GM23248 (cell line): ENCODE measurements at places on chromosomes 16 and 17. TPM values are rescaled to one million over a fixed set of nuclear protein-coding genes. Genes with fewer than 3 reads are reported as not detected.
A peak's percentile ranks its signal among the peaks of the same experiment; 100 is the strongest.

DNA sequence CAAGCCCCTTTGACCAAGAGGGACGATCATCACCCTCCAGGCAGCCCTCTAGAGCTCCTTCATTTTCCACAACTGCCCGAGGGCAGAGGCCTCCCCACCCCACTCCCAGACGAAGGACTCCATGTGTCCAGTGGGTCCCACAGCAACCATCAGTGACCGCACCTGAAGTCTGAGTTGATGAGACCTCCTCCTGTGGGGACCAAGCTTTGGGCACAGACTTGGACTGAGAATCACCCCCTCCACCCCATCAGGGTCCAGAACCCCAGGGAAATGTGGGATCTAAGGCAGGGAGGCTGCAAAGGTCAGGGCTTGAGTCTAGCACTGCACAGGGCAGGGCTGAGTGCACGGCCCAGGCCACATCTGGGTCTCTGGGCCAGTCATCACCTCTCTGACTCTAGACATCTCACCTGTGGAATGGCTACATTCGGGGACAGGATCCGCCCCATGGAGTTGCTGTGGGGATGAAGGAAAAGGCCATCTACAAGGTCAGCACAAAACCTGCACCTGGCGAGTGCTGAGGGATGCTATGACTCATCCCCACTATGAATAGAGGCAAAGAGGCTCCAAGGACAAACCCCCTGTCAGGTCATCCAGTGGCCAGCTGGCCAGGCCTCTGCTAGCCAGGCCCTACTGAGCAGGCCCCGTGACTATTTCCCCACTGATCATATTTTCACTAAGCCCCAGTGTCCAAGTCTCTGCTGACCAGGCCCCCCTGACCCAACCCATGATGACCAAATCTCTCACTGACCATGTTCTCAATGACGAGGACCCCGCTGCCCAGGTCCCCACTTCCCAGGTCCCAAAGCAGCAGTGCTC, 38.4 kb downstream of the TNFRSF13B start:
- DNase-seq, result no peak

GRCh38 chr17:37691807-37692206, 48.6 kb upstream of the DDX52 start:
- no peak for DNase-seq

GRCh38 chr17:48583708-48584222, 5.6 kb upstream of the HOXB4 start:
- no peak for DNase-seq

DNA sequence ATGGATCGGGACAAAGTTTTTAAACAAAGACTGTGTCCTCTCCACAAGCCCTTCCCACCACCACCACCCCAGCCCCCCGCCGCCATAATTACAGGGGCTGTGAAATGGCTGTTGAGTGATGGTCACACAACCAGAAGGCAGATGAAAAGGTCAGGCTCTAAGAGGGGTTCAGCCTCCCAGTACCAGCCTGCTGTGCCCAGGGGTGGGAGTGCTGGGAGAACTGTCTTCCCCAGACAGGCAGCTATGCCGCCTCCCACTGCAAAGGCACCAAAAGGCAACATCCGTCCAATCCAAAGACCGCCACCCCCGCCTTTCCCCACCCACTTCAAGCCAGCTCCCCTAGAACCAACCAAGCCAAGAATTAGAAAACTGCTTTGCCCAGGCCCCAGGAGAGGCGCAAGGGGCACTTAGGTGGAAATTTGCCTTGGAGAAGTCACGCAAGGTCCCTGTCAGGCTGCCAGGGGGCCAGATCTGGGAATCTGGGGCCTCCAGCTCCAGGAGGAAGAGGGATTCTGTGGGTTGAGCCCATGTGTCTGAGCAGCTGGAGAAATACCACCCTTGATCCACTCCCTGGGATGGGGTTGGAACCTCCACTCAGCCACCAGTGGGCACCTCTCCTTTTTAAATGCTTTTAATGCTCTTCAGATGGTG, 14.4 kb downstream of the CARHSP1 start:
- DNase-seq, result no peak

DNA sequence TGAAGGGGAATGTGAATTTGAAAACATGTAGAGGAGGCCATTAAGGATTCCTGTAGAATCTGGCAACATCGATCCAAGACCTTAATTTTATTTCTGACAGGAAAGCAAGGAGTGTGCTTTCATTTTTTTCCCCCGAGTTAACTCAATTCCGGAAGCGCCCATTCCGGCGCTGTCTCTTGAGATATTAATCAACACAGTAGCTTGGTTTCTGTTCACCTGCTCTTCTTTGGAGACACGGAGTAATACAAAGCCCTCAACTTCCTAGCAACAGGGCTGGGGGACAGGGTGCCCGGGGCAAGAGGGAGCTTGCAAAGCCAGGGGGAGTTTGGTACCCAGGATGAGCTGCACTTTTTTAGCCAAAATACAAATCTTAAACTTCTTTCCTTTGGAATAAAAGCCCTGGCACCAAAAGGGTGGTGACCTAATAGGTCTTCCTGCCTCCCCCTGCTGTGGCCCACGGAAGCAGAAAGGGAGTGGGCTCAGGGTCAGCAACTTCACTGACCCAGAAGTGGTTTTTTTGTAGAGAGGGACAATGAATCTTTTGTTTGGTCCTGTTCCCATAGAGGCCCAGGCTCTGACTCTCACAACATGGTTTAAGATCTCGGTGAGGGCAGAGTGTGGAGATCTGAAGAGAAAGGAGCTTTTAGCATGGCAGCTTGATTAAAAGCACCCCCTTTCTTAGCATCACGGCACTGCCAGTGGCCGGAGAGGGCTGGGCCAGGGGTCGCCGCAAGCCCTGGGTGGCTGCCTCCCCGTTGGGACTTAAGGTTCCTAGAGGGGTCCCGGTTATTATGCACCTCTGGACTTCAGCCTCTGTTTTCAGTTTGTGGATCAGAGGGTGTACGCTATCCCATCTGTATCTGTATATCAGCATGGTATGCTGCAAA, 207.3 kb downstream of the CCDC182 start:
- DNase-seq, result no peak

GRCh38 chr17:42289611-42290181, 1.4 kb downstream of the STAT5A start:
- no peak for DNase-seq

- no peak for DNase-seq
Measured at GRCh38 chr17:33765871-33766270, 472.8 kb upstream of the ASIC2 start.

DNA sequence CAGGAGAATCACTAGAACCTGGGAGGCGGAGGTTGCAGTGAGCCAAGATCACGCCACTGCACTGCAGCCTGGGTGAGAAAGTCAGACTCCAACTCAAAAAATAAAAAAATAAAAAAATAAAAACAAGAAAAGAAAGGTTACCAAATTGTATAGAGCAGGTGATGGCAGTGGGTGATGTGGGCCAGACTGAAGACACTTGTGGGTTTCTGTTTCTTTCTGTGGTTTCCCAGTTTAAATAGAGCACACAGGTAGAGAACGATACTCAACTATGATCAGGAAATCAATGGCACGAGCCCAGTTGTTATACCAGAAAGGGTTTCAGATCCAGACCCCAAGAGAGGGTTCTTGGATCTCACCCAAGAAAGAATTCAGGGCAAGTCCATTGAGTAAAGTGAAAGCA, 32.6 kb downstream of the NUBP1 start:
- no peak for DNase-seq

GRCh38 chr17:49777563-49777962, 10.9 kb upstream of the KAT7 start:
- no peak for DNase-seq

GRCh38 chr17:50541716-50542688, 5.0 kb upstream of the SPATA20 start:
- DNase-seq, result peak; percentile 95

DNA sequence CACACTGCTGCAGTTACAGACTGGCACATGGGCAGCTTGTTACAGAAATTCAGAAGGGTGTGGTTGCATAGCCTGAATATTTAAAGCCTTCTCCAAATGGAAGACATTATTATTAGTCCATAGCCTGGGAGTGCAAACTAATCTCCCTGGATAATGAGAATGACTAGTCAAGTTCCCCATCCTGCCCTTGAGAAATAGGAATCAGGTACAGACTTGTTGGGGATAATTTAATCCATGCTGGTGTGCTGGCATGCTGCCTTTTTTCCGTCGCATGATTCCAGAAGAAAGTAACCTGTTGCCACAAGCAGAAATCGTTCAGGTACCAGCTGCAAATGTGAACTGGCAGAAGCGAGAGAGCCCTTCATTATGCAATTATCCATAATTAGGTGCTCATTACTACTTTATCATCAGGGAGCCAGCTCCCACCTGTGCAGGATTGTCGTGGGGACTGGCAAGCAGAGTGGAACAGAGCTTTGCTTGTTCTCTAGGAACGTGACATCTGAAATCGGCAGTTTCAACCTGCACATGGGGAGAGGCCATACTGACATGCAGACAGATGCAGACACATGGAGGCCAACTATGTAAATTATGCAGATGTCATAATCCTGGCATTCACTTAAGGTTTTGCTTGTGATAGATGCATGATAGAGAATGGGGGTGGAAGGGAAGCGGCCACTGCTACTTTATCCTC, 419.4 kb downstream of the PMP22 start:
- peak; percentile 19 for DNase-seq

GRCh38 chr17:3675886-3676285, 7.3 kb downstream of the EMC6 start:
- no peak for DNase-seq

GRCh38 chr16:57754354-57755060, 18.9 kb downstream of the KATNB1 start:
- peak; percentile 23 for DNase-seq

DNA sequence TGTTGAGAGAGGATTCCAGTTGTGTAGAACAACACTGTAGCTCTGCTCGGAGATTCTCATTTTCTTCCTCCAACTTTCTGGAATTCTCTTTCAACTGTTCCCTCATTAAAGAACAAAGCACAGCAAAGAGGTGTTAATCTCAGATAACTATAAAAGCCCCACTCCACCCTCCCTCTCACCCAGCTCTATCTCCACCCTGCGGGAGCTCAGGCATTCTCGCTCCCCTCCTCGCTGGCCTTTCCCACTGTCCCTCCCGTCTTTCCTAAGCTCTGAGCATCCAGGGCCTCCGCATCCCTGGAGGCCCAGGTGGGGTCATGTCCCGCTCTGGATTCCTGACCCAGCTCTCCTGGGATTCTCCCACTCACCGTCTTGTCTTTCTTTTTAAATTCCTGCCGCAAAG, 35.1 kb downstream of the DHX38 start:
- no peak for DNase-seq

- no peak for DNase-seq
Measured at GRCh38 chr17:15238057-15238456, 27.1 kb downstream of the PMP22 start.

GRCh38 chr17:19401321-19402010, 9.6 kb upstream of the RNF112 start:
- no peak for DNase-seq

GRCh38 chr16:29734786-29735185, 11.0 kb downstream of the C16orf54 start:
- peak; percentile 17 for DNase-seq

DNA sequence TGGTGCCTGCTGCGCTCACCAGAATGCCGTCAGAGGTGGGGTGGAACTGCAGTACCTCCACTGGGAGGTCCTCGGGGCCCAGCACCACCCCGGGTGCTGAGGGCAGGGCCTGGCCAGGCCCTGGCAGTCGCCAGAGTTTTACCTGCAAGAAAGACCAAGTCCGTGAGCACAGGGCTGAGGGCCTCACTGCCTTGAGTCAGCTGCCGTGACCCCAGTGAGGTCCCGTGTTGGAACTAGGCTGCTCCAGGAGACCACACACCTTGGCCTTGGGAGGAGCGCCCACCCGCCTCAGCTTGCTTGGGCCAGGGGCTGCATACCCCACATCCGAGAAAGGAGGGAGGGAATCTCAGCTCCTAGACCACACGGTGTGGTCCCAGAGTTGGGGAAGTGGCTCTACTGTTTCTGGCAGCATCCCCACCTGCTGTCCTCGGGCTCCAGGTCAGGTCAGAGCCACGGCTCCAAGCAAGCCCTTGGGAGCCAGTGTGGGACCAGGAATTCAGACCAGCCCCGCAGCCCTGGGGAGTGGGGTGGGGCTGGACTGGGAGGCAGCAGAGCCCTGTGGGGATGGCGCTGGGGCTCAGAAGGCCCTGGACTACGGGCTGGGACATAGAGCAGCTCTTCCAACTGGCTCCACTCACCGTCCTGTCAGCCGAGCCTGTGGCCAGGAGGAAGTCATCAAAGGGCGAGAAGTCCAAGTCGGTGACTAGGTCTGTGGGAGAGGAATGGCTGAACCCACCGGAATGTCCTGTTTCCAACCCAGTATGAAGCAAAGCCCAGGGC, 8.7 kb downstream of the CORO7 start:
- peak; percentile 33 for DNase-seq

- peak; percentile 37 for DNase-seq
Measured at GRCh38 chr16:74462361-74462760, 41.1 kb upstream of the CLEC18B start.

DNA sequence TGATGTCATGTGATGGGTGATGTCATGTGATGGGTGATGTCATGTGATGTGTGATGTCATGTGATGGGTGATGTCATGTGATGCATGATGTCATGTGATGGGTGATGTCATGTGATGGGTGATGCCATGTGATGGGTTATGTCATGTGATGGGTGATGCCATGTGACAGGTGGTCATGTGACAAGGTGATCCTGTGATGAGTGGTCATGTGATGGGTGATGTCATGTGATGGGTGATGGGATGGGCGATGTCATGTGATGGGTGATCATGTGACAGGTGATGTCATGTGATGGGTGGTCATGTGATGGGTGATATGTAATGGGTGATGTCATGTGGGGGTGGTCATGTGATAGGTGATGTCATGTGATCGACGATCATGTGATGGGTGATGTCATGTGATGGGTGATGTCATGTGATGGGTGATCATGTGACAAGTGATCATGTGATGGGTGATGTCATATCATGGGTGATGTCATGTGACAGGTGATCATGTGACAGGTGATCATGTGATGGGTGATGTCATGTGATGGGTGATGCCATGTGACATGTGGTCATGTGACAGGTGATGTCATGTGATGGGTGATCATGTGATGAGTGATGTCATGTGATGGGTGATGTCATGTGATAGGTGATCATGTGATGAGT, 17.2 kb downstream of the CD300LB start:
- DNase-seq, result peak; percentile 80

- no peak for DNase-seq
Measured at GRCh38 chr17:55172612-55173011, 92.1 kb upstream of the HLF start.

GP1BA gene
- not detected in 2 replicates for total RNA-seq

FOXJ1 gene
- total RNA-seq, result not detected in 2 replicates

MFSD6L gene
- not detected in 2 replicates for total RNA-seq

SAP30BP gene
- 60.8 and 93.7 TPM in 2 replicates for total RNA-seq

CCL14 gene
- total RNA-seq, result not detected in 2 replicates

CCL1 gene
- total RNA-seq, result not detected in 2 replicates

PSMB3 gene
- 149 and 227 TPM in 2 replicates for total RNA-seq
